Activated CD4-positive, alpha-beta T cell treated with anti-CD3 and anti-CD28 coated beads, Interleukin-2, amount 50 U/mL, for 4 hours (primary cell): ENCODE measurements at places on chromosomes 4 and X.

- no peak for DNase-seq
Observed at GRCh38 chr4:48138936-48139335, 4.9 kb upstream of the TXK start.

DNA sequence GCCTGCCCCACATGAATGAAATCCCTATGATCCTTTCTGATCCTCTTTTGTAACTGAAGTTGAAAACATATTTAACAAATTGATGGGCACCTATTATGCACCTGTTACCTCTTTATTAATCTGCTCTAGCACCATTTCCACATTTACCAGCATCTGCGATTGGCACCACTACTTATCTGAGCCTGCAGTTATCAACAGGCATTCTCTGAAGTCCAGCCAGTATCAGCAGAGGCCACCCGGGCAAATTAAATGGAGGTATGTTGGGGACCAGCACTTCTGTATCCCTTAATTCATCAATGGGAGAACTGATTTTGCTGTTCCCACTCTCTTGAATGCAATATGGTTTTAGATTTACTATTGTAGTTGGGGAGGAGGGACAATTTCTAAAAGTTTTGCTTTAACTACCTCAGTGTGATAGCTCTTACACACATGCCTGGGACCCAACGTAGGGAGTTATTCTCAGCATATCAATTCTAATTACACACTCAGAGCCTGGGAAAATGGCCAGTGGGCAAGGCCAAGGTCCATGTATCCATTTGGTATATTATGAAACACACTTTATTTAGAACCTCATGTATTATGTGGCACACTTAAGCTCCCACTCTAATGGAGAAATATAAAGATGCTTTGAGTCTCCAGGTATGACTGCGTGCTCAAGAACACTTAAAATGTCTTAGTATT is 1927.1 kb upstream of the PCDH7 start:
- DNase-seq, result no peak

DNA sequence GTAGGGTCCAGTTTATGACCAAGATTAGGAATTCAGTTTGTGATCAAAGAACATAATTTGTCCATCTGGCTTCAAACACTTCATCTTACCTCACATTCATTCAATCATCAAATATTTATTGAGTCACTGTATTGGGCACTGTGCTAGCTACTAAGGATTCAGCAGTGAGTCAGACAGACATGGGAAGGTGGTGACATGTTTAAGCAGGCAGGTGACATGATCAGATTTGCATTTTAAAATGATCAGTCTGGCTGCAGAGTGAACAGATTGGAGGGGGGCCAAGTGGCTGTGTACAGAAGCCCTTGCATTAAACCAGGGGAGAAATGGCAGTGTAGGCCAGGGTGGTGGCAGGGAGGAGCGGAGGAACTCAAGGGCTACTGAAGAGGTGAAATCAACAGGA is 25.1 kb upstream of the APLN start:
- no peak for DNase-seq

DNA sequence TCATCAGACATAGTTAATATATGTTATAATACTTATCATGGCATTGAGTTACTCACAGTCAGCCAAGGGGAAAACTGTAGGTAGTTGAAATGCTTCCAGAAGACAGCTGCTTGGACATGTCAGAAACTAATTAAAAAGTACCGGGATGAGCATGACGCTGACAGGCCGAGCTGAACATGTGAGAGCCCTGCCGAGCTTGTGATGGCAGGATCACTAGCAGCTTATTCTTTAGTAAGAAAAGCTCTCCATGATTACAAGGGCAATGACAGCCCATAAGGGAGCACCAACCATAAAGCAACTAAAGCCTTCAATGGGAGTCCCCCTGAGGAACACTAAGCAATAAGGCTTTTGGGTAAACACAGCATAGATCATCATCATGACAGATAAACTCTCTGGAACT is 435.6 kb downstream of the TLL1 start:
- no peak for DNase-seq

DNA sequence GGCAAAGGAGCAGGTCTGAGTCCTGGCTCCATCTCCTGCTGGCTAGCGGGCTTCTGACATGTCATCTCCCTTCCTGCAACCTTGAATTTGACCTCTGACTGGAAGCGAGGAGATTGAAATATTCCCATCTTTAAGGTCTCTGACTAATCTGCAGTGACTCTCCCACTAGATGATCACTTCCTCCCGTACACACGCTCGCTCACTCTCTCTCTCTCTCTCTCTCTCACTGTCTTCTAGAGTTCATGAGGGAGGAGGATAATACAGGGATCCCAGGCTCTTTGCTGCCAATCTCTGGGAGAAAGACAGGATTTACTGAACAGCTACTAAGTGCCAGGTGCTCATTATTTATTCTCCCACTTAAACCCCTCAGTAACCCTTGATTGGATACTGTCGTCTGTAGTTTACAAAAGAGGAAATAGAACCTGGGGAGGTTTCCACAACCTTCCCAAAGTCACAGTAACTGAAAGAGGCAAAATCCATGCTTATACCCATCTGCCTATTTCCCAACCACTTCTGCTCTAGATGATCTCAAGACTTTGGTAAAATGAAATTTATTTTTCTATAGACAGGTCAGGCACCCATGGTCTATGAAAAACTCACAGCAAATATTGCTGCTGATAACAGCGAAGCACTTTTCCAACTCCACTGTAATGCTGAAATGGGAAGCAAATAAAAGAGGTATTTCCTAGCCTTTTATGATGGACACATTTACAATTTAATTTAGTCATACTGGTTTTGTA is 193.5 kb upstream of the C1QTNF7 start:
- no peak for DNase-seq

DNA sequence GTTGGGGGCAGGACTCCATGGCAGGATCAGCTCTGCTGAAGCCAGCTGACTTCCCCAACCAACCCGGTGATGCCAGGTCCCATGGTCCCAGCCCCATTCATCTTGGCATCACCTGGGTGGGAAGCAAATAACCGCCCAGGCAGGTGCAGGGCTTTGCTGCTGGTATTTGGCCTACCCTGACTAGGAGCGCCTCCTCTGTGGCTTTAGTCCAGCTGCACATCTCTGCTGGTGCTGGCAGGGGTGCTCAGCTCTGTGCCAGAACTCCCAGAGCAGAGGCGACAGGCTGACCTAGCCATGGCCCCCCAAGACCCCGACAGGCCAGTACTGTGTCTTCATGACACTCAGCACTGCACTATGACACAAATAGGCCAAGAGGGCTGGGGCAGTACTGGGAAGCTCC is 64.4 kb downstream of the STARD8 start:
- no peak for DNase-seq

GRCh38 chr4:31929676-31930345 is 1209.6 kb downstream of the PCDH7 start:
- DNase-seq, result no peak

DNA sequence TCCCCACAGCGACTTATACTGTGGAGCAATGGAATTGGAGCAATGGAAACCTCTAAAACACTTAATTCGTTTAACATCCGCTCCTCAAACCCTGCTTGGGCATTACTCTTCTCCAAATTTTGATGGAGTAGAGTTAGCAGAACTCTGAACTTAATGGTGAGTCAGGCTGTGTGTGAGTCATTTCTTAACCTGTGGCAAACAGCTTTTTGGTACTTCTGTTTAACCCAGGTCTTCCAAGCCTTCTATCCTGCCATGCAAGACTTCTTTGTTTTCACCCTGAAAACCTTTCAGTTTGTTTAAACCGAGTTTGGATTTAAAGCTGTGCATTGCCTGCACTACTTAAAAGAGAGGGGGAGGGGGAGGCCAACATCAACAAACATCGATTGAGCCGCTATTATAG is 3.6 kb upstream of the AMOT start:
- no peak for DNase-seq

GRCh38 chrX:10197279-10198210 is 40.8 kb downstream of the CLCN4 start:
- DNase-seq, result no peak

- DNase-seq, result no peak
Observed at GRCh38 chr4:169952236-169953002, 73.8 kb downstream of the MFAP3L start.

DNA sequence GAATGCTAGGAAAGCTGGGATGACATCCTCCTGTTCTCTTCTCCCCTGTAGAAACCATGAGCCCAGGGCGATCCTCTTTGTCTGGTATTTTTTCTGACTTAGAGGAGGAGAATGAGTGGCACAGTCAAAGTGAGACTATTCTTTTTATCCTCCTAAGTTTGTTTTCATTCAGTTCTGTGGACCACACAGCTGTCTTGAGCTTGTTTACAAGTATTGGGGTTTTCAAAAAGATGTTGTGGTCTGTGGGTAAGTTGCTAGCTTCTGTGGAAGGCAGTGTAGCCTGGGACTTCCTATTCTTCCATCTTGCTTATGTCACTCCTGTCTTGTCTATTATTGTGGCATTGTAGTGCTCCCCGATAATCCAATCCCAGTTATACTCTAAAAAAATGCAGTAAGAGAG is 223.0 kb downstream of the PAPSS1 start:
- DNase-seq, result no peak

DNA sequence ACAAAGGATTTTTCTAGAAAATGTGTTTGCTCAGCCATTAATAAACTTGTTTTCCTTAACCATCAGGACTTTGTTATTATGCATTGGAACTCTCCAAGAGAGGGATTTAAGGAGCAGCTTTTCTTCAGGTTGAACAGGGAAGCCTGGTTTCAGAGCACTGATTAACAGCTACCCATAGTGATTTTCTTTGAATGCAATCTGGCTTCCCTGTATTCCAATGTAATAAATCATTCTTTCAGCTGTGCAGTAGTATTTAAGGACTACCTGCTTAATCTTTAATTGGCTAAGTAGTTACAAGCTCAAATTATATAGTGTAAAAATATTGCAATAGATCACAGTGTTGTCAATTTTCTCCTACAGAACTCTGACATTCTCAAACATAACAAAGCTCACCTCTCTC is 77.5 kb downstream of the TMEM156 start:
- DNase-seq, result no peak

DNA sequence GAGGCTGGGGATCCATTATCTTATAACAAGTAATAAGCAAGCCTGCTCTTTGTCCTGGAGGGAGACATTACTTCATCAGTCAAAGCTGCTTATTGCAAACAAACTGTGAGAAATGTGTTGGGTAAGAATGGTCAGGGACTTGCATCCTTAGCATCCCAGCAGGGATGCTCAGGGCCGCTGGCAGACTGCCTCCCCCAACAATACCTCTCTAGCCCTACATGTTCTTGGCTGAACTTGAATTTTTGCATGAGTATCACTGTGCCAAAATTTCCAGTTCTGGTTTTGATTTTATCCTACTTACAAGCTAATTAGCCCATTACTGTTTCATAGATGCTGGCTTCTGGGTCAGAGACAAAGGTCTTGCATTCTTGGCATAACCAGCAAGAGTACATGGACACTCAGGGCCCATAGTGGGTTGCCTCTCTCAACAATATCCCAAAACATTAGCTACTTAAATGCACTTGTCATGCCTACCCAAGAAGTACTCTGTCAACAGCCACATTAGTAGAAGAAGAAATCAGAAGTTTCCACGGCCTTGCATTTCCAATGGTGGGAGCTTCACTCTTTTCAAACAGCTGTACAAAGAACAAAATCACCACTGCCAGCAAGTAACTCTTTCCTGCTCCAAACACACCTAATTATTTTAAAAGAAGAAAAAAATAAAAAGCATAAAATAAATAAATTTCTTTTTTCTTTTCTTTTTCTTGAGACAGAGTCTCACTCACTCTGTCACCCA is 41.9 kb upstream of the NEUROG2 start:
- DNase-seq, result no peak

- no peak for DNase-seq
Observed at GRCh38 chr4:140110542-140111215, 43.3 kb downstream of the MAML3 start.

DNA sequence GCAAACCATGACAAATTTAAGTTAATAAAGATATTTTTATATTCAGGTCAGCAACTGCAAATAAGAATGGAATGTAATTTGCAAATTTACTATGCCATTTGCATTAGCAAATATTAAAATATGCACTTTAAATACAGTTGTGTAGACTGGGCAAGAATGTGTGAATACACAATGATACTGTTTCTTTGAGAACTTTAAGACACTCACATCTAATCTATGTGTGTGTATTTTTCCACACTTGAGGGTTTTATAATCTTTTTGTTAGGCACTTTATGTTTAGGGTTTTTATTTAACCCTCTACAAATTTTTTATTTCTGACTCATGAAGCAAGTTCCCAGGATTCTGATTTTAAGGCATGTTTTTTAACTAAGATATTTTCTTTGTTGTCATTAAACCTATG is 23.9 kb upstream of the NDNF start:
- DNase-seq, result no peak

DNA sequence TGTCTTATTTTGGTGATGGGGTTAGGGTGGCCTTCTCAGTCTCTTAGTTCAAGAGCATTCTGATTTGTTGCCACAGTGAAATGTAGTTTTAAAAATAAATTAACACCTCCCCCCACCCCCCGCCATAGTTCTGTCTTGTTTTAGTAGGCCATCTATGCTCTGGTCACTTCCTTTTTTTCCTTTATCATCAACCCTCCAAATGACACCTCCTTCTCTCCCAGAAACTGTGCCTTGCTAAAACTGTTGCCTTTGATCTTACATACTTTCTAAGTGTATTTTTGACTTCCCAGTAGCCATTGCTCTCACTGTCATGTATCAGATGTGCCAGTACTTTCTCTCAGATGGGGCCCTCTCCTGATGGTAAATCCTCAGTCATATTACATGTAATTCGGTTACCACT is 14.5 kb upstream of the NDUFC1 start:
- DNase-seq, result no peak

DNA sequence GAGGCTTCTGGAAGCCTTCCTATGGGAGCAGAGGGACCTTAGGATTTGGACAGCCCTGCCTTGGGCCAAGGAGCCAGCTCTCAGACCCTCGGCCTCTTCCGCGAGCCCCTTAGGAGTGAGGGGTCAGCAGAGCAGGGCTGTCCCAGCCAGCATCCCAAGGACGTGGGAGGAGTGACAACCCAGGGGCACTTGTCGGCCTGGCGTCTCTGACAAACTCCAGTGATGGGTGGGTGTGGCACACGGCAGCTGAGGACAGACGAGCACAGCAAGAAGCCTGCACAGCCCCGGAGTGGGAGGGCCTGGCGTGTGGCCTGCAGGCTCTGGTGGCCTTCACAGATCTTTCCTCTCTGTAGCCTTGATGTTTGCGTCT is 11.6 kb upstream of the TNIP2 start:
- DNase-seq, result no peak

DNA sequence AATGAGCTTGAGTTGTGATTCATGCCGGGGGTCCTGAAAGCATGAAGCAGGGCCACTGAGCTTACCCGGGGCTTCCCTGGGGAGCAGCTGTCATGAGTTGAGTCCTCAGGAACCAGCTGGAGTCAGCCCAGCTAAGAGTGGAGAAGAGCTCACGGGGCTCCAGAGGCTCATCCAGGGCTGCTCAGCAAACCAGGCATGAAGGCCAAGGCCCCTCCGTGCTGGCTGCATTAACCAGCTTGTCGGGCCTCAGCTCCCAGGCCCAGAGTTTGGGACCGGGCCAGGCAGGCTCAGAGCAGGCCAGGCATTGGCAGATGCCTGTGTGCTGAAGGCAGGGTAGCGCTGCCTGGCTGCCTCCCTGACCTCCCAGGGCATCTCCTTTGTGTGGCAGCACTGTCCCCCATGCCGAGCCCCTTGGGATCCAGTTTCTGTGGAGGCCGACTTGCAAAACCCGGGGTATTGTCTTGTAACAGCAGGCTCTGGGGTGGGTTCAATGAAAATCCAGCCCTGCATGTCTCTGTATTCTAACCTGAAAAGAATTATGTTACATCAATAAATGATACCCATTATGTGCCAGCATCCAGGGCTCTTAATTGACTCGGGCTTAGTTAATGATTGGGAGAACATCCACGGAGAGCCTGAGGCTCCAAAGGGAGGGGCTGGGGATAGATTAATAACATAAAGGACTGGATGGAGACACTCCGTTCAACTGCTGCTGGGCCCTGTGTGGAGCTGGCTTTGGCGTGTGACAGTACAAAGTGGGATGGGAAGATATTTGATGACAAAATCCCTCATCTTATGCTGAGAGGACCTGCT is 68.0 kb upstream of the MSX1 start:
- DNase-seq, result no peak
